ENCODE measurements at places on chromosomes 3 and 15. TPM values are rescaled to one million over a fixed set of nuclear protein-coding genes. Genes with fewer than 3 reads are reported as not detected.

EPHB3 gene
- 5.0 TPM for total RNA-seq

TMIE gene
- 1.5 TPM for total RNA-seq

SLC24A5 gene
- not detected for total RNA-seq

DNA sequence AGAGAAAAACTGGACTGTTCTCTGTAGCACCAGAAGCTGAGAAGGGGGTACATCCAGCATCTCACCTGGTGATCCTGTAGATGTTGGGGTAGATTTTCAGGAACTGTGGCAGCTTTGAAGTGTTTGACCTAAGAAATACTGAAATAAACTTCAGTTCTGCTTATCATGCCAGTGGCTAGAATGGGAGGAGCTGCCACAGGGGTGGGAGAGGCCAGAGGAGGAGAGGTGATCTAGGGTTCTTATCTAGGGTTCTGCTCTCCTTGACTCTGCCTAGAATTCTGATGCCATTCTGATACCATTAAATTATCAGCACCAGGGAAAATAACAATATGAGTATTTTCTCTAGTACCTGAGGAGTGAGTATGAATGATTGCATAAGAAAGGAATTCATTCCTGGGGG lies 10.2 kb upstream of the CPOX start:
- H3K36me3 ChIP-seq, result no peaks in the 10 kb centered on the region
- no peak overlapping the region for H3K4me3 ChIP-seq
- DNase-seq, result no peak
- no peaks in the 10 kb centered on the region for H3K27me3 ChIP-seq

DNA sequence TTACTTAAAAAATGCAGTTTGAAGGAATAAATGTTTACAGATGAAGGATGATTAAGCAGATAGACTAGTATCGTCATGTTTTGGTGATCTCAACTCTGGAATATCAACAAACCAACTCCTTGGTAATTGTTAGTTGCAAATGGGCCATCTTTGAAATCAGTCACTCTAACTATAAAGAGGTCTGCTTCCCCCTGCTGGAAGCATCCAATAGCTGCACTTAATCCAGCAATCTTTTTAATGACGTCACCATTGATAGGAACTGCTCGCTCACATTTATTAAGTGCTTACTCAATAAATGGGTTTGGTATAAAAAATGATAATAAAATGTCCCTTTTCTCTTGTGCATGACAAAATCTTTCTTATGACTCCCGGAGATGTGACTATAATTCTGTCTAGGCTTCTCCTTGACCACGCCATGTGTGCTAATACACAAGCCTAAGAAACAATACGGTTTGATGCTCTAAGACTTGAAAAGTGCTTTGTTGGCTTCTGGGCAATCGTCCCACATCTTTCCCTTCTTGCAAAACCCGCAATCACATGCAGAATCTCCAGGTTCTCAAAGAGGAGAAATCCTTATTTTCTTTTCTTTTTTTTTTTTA lies 227.6 kb upstream of the POU1F1 start:
- no peaks in the 10 kb centered on the region for H3K27me3 ChIP-seq
- H3K4me3 ChIP-seq, result no peak overlapping the region
- no peaks in the 10 kb centered on the region for H3K4me1 ChIP-seq
- H3K27ac ChIP-seq, result no peak overlapping the region
- H3K36me3 ChIP-seq, result no peaks in the 10 kb centered on the region
